ENCODE measurements at places on chromosomes 6 and 20.

GRCh38 chr6:92415656-92416055 is 1003.7 kb downstream of the EPHA7 start:
- DNase-seq, result no peak

DNA sequence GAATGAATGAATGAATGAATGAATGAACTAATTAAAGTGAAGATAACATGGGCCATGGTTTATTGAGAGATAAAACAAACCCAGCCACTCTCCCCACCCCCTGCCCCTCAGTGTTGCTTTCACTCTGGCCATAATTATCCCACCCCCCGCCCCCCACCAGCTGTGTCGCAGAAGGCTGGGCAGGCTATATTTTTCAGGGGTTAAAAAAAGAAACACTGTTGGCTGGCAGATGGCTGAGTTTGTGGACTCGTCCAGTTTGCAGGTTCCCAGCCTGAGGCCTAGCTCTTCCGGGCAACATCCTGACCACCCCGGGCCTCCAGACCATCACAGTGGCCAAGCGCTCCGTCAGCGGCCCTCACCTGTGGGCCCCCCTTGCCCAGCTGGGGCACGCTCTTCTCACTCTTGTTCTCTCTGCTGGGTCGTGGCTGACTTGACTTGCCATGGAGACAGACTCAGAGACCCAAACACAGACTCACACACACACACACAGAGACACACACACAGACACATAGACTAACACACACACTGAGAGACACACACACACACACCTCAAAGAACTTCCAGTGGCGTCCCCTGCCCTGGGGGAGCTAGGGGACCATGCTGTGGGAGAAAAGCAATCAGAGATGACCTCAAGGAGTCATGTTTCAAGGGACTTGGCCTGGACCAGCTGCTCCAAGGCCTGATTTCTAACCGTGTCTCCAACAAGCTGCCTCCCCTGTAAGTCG is 2.2 kb upstream of the GRM4 start:
- DNase-seq, result no peak

DNA sequence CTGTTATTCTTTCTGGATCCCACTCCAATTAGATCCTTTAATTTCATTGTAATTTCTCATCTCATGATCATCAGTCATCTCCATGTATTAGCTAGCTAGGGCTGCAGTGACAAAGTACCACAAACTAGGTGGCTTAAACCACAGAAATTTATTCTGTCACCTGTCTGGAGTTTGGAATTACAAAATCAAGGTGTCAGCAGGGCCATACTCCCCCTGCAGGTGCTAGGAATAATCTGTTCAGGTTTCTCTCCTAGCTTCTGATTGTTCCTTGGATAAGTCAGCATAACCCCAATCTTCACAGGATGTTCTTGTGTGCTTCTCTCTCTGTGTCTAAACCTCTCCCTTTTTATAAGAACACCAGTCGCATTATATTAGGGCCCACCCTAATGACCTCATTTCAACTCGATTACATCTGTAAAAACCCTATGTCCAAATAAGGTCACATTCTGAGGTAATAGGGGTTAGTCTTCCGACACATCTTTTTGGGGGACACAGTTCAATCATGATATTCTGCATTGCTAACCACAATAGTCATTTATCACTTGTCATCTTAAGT is 40.5 kb downstream of the BEND6 start:
- DNase-seq, result no peak

GRCh38 chr6:14277405-14277930 is 159.9 kb downstream of the CD83 start:
- no peak for DNase-seq

GRCh38 chr6:23106951-23107350 is 537.6 kb downstream of the HDGFL1 start:
- DNase-seq, result peak; percentile 69

- no peak for DNase-seq
Measured at GRCh38 chr20:53216478-53216855, 244.3 kb downstream of the TSHZ2 start.

DNA sequence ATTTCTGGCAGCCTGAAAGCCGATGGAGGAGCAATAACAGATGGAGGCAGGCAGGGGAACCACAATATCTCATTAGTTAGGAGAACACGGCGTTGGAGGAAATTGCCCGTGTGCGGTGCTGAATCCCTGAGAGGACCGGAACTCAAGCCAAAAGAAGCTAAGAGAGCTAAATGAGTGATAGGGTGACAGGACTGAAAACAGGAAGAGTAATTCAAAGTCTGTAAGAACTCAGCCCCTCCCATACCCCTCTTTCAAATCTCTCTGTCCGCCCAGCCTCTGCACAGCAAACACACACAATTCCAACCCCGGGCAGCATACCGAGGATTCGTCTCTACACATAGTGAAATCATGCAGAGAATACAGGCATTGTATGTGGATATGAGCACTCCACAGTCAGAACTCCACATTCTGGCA is 2.6 kb upstream of the IPCEF1 start:
- DNase-seq, result no peak

GRCh38 chr6:129534926-129535325 is 175.1 kb downstream of the ARHGAP18 start:
- no peak for DNase-seq
